ENCODE measurements at places on chromosomes 3 and 15.

DNA sequence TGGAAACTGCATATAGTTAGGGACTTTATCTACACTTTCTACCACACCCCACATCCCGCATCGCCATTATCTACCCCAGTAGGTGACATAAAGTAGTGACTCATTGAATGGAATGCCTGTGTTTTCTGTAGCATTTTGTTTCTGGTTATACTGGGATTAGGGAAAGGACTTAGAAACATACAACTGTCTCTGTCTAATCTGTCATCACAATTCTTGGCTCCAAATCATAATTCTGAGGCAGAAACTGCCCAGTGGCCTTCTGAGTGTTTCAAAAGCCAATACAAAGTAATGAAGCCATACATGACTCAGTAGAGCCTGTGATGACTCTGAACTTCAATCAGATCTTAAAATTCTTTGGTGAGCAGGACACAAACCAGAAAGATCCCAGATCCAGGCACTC lies 115.7 kb upstream of the CHRM5 start:
- no peak for DNase-seq

DNA sequence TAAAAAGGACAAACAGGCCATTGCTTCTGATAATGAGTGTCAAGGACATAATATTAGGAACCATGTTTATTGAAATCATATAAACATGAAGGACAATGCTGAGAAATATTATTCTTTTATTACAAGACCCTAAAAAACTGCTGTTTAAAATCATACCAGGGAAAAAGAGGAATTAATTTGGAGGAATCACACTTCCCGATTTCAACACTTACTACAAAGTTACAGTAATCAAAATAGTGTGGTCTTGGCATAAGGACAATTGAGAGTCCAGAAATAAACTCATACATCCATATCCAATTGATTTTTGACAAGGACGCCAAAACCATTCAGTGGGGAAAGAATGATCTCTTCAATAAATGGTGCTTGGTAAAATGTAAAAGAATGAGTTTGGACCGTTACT lies 13.0 kb downstream of the CYP1A1 start:
- DNase-seq = no peak

DNA sequence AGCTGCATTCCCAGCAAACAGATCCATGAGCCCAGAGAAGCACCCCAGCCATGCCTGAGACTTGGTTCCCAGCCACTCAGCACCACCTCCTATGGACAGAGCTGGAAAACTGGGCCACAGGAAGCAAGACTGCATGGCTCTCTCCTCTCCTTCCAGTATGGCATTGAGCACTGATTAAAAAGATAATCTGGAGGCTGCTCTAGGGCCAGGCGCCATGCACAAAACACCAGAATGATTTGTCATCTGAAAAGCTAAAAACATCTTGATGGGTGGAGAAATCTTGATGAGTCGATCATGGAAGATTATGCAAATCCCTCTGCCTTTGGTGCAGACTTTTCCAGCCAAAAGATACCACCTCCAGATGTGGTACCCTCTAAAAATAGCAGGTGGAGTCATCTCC lies 62.7 kb upstream of the MRPS22 start:
- no peak for DNase-seq

- DNase-seq = no peak
Measured at GRCh38 chr3:128485282-128486204, 7.5 kb downstream of the GATA2 start.

DNA sequence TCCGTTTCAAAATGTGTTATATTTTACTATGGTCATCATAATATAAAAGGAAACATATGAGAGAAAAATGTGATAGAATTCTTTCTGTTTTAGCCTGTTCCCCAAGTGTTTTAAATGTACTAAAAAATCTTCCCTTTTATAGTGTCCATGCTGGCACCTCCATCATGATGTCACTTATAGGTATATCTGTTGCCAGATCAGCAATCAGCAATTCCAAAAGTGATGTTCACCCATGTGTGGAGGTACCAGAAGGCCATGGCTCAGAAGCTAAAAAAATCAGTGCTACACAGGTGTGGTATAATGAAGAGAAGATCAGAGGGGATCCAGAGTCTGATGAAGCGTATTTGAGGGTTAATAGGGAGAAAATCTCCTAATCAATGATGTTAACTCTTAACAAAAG lies 1.1 kb upstream of the GPR15 start:
- no peak for DNase-seq

DNA sequence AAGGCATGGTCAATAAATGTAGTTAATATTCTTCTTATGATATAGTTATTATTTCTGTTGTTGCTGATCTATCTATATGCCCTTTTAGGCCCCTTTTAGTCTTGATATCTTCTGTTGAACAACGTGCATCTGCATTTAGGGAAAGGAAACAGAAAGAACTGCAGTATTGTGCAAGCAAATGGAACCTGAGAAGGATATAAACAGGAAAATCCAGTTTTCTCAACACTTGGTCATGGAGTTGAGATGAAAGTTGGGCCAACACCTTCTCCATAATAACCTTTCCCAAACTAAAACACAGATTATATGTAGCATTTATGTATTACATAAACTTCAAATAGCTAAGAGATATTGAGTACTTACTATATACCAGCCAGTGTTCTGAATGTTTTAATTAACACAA lies 179.7 kb downstream of the ADAMTS9 start:
- DNase-seq = no peak

- DNase-seq = no peak
Measured at GRCh38 chr15:94670438-94671034, 439.2 kb downstream of the MCTP2 start.

DNA sequence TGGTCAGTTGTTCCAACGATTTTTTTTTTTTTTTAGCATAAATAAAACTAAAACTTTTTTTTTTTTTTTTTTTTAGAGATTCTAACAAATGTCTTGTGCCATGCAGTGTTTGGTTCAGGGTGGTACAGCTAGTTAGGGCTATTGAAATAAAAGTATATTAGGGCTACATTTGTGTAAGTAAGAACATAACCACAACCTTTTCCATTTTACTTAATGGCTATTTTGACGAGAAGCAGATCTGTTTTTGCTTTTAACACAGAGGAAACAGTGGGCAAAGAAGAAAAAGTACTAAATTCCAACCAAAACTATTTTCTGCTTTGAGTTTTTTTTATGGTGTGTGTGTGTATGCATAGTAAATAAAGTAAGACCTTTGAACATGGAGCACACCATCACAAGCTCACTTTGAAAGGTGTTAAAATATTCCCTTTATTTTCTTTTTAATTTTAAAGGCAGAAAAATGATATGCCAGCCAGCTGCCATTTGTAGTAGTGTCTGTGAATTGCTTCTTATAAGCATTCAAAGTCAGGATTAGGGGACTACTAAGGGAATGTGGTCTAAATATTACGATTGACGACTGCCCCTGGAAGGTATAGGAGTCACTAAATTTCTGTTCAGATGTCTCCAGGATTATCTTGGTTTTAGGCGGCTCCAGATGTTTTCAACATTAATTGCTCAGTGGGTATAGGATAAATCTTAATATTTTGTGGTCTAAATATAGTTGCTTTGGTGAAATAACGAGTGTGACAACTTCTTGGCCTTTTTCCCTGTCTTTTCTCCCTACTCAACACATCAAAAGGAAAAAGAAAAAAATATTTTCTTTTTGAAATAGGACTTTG lies 3.1 kb downstream of the RARB start:
- no peak for DNase-seq

- DNase-seq = no peak
Measured at GRCh38 chr3:149608987-149609386, 48.8 kb downstream of the WWTR1 start.

GRCh38 chr3:58068122-58068809 lies 60.0 kb downstream of the FLNB start:
- no peak for DNase-seq

GRCh38 chr15:33722005-33722672 lies 246.2 kb upstream of the CHRM5 start:
- no peak for DNase-seq

GRCh38 chr3:117600666-117601065 lies 891.1 kb downstream of the TUSC7 start:
- no peak for DNase-seq

DNA sequence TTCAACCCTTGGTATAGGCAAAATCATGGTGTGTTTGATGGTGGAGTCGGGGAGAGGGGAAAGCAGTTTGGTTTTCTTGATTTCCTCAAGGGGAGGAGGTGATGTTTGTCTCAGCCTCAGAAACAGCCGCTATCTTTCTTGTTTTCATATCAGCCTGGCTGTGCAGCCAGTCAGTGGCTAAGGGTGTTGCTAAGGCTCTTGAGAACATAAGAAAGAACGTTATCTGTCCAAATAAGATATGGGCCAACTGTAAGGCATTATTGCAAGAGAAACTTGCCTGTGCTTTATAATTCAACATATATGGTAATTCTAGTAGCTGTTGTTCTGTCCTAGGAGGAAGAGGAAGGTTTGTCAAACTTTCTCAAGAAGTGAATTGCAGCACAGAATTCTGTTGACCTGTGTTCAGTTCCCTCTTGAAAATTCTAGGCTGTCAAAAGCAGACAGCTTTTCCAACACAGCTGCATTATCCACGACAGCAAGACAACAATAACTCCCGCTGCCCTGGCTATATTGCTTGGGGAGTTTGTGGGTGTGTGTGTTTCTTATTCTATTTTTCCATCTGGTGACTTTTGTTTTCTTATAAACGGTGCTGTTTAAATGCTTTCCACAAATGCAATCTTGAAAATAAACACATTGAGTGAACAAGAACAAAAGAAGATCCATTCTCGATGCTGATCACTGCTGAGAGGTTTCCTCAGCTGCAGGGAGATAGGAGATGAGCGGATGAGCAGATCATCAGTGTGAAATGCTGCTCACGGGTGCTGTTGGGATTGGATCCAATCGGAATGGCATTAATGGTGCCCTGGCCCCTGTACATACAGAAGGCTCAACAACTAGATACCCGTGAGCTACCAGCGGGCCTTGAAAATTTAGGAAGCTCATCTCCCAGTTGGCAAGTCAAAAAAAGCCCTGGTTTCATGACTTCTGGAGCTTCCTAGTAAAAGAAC lies 90.8 kb upstream of the TNFAIP8L3 start:
- DNase-seq = no peak

- no peak for DNase-seq
Measured at GRCh38 chr15:73318463-73319351, 50.1 kb downstream of the HCN4 start.

DNA sequence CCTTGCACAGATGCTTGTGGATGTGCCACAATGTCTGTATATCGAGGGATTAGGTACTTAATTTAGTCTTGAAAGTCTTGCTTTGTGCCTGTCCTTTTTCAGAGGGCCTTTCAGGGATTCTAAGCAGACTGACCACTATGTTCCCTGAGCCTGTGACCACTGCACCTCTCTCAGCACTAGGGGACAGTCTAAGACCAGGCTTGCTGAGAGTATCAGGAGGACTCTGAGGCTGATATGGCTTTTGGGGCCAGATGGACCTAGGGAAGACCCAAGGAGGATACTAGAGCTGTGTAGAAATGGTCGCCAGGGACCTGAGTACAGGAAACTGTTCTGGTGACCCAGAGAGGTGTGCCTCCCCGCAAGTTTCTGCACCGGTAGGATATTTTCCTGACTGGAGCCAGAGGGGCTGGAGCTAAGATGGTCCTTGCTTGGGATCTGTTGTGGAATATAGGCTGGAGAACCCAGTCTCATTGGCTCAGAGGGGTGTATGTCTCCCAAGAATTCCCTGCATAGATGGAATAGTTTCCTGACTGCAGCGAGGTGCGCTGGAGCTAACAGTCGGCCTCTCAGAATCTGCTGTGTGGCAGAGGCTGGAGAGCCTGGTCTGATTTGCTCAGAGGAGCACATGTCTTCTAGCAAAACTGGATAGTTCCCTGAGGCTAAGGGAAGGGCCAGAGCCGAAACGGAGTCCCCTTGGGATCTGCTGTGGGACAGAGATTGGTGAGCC lies 213.2 kb upstream of the DCBLD2 start:
- DNase-seq = no peak

GRCh38 chr3:30492322-30493192 lies 113.8 kb upstream of the TGFBR2 start:
- DNase-seq = no peak

DNA sequence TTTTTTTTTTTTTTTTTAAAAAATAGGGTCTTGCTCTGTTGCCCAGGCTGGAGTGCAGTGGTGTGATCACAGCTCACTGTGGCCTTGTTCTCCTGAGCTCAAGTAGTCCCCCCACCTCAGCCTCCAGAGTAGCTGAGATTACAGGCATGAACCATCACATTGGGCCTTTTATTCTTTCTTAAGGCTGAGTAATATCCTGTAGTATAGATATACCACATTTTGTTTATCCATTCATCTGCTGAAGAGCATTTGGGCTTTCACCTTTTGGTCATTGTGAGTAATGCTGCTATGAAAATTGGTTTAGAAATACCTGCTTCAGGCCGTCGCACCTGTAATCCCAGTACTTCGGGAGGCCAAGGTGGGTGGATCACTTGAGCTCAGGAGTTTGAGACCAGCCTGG lies 42.6 kb downstream of the PAQR5 start:
- DNase-seq = no peak

GRCh38 chr3:97579365-97579764 lies 185.2 kb upstream of the ARL6 start:
- no peak for DNase-seq

- no peak for DNase-seq
Measured at GRCh38 chr15:85925649-85926237, 131.0 kb upstream of the KLHL25 start.

GRCh38 chr3:128999102-128999501 lies 2.0 kb upstream of the EFCC1 start:
- DNase-seq = no peak

DNA sequence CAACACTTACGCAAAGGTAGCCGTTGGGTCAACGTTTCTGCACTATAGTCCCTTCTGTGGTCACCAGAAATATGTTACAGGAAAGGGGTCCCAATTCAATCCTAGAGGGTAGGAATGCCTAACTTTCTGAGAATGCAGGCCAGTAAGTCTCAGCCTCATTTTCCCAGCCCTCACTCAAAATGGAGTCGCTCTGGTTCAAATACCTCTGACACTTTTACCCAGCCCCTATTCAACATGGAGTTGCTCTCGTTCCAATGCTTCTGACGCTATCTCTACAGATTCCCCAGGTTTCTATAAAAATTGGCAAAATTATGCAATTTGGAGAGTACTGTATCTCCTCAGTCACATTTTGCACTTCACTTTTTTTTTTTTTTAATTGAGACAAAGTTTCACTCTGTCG lies 39.7 kb downstream of the ZNF445 start:
- no peak for DNase-seq

DNA sequence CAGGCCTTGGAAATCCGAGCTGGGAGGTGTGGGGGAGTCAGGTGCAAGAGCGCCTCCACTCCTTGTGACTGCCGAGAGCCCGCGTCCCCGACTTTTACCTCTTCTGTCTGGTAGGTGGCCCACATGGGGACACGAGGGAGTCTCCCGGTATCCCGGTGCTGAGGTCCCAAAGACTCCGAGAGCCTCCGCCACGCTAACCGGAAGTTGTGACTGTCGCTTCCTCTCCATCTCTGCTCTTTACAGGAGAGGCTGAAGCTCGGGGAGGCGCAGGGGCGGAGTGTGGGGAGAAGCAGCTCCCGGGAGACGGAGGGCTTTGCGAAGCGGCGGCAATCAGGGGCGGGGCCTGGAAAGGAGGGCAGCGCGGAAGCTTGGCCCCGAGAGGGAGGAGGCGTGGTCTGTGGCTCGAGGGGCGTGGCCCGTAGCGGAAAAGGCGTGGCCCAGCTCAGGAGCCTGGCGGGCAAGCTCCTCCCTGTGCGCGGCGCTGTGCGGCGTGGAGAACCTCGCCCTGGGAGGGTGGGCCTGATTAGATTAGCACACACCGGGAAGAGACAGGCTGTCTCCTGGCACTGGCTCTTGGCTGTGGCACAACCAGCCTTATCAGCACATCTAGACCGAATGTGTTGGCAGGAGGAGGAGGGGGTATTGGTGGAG lies 143.9 kb downstream of the GABRB3 start:
- DNase-seq = no peak

Measured in effector CD8-positive, alpha-beta T cell (primary cell).